ENCODE measurements at places on chromosomes 4 and X.

GRCh38 chr4:84501202-84501503 lies 2.1 kb upstream of the NKX6-1 start:
- DNase-seq: no peak

- no peak for DNase-seq
These were observed 29.8 kb downstream of the SAGE1 start for GRCh38 chrX:135923353-135923752.

DNA sequence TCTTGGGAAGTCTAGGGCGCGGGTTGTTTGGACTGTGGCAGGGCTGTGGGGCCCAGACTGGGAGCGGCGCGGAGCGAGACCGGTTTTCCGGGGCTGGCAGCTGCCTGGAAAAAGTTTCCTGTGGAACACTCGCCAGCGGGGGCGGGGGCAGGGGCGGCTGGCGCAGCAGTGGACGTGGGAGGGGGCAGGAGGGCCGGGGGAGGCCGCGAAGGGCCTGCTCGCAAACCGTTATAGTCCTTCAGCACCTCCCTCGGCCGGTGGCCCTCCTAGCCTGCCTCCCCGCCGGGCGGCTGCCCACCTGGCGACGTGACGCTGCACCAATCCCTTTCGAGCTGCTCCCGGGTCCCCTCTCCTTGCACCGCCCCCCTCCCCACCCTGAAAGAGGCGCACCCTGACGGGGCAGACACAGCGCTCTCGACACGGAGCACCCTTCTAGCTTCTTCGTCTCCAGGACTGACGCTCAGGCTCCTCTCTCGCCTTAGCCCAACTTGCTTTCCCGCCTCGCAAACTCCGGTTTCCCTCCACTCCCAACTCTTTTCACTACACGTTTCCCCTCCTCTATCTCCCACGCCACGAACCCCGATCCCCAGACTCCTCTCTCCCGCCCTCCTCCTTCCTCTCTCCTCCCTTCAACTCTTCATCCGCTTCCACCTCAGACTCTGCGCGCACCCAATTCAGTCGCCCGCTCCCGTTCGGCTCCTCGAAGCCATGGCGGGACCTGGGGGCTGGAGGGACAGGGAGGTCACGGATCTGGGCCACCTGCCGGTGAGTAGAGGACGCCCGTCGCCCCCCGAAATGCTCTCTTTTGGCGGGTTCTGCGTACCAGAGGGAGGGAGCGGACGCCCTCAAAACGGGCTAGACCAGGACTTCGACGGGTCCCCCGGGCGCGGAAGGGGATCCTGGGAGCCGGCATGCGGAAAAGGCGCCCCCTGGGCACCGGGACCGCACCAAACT lies at the start of gene NRK:
NRK (plus strand) TSS at position 402 of the 954 bp plus-strand sequence; CDS start at position 709, 307 bp downstream.
- DNase-seq: no peak

DNA sequence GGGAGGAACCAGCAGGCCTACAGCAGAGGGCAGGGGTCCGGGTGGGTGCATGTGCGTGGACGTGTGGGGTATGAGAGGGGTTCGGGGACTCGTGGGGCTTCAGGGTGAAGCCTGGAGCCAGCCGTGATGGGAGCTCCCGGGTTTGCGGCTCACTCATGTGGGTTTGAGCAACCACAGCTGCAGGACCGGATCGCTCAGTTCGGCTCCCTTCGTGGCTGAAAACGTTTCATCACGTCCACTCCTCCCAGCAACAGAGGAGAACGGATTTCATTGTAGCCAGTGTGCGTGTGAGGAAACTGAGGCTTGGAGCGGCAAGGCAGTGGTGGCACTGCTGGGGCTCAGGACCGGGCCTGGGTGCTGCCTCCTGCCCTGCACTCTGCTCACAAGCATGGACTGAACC lies 10.6 kb downstream of the BGN start:
- DNase-seq: no peak

GRCh38 chr4:120354381-120354780 lies 287.7 kb upstream of the MAD2L1 start:
- DNase-seq: no peak

GRCh38 chr4:28082686-28083390 lies 1222.2 kb downstream of the STIM2 start:
- peak; percentile 57 for DNase-seq

- peak; percentile 28 for DNase-seq
These were observed 118.3 kb upstream of the ETNPPL start for GRCh38 chr4:108881190-108881589.

DNA sequence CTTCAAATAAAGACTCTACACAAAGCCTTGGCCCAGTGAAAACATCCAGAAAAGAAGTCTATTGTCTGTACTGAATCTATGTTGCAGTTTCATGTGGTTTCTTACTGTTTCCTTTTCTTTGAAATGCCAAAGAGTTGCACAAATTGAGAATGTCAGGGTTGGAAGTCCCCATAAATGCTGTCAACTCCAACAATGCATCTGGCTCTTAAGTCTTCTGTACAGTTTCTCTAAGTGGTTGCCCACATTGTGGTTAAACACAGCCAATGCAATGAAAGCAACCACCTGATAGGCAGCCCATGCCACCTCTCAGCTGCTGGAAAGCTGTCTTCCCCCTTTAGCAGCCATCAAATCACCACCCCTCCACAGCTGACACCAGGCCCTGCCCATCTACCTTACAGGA lies 67.2 kb upstream of the C1GALT1C1 start:
- DNase-seq: no peak

- no peak for DNase-seq
These were observed 136.7 kb downstream of the PARM1 start for GRCh38 chr4:75069493-75070074.

GRCh38 chr4:54764476-54764875 lies 106.7 kb downstream of the KIT start:
- DNase-seq: no peak

GRCh38 chr4:93184053-93184452 lies 644.5 kb upstream of the ATOH1 start:
- no peak for DNase-seq

- peak; percentile 42 for DNase-seq
These were observed 76.1 kb downstream of the ARHGAP6 start for GRCh38 chrX:11589641-11590040.

- no peak for DNase-seq
These were observed 52.1 kb downstream of the CFAP299 start for GRCh38 chr4:80387390-80388283.

GRCh38 chrX:720250-720649 lies 89.7 kb downstream of the SHOX start:
- no peak for DNase-seq

DNA sequence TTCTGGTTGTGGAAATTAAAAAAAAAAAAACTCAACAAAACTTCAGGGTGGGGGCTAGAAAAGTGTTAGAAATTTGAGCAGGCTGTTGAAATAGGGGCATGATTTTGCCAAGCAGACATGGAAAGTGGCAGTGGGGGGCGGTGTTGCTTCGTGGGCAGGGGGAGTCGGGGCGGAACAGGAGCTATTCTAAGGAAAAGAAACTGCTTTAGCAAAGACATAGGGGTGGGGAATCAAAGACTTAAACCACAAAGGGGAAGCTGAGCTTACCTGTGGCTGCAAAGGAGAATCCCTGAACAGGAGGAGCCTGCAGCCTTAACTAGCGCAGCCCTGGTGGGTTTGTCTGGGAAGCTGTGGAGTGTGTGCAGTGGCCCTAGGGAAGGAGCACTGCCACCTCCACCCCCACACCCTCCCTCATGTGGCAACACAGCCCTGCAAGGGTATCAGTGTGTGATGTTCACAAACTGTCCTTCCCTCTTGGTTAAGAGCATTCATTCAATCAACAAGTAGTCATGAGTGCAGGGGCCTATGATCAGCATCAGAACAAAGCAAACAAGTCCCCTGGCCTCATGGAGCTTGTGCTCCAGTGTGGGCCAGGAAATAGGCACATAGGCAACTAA lies 20.5 kb downstream of the SEL1L3 start:
- no peak for DNase-seq

DNA sequence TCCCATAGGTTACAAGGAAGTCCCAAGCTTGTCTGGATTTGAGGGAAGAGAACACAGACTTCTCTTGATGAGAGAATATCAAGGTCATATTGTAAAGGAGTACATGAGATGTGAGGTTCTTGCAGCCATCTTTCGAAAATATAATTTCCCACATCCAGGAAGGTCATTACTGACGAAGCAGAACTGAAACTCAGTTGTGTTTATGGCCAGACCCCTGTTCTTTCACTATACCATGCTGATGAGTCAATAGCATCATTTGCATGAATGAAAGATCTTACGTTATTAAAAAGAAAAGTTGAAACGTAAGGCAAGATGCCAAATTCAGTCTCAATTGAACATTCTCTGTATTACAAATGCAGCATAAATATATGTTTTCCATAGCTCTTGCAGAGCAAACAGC lies 14.2 kb upstream of the CCDC149 start:
- no peak for DNase-seq

DNA sequence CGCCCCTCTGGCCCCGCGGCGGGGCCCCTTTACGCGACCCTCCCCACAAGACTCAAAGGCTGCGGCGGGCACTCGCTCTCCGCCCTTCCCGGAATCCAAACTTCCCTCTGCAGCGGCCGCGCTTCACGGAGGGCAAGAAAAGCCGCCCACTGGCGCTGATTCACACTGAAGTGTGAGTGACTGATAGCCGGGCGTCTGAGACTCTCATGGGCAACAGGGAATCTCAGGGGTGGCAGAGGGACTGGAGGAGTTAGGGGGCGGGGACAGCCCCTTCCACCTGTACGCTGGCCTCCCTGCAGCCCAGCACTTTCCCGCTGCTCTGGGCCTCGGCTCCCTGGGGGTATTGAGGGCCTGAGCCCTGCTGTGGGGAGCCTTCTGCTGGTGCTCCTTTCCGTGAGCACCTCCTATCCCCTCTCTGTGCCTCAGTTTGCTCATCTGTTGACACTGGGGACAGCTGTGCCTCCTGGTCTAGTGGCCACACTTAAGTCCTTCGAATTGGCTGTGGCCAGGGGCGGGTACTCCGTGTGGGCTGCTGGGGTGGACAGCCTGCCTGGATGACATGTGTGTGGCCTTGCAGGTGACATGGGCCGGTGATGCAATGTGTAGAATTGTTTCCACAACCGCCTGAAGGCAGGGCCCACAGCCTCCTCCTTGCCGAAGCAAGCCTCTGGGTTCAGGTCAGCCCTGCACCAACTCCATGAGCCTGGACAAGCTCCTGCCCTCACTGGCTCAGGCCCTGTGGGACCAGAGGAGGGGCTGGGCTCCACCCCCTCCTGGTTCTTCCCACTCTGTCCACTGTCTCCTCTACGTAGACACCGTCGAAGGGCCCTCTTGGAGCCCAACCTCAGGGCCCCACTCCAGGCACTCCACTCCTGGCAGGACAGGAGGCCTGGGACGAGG lies 951 bp downstream of the SH3BP2 start:
- DNase-seq: peak; percentile 51

DNA sequence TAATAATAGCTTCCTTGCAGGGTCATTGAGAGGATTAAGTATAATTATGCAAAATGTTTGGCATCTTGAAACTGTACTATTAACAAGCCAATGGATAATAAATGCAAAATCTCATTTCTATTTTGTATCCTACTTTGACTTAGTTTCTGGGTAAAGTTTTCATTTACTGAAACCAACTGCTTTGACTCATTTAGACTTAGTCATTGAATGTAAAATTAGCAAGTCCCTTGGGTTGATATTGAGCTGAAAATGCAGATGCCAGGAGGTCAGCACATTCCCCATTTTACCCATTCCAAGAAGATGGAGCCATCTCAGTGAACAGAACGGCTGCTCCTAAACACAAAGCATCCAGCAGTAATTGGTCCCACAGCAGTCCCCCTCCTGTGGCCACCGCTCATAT lies 74.7 kb upstream of the GATB start:
- peak; percentile 17 for DNase-seq

DNA sequence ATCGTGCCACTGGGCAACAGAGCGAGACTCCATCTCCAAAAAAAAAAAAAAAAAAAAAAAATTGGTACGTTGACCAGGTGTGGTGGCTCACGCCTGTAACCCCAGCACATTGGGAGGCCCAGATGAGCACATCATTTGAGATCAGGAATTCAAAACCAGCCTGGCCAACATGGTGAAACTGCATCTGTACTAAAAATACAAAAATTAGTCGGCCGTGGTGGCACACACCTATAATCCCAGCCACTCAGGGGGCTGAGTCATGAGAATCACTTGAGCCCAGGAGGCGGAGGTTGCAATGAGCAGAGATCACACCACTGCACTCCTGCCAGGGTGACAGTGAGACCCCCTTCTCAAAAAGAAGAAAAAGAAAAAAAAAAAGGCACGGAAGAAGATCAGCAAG lies 24.5 kb downstream of the RBMX start:
- no peak for DNase-seq

- no peak for DNase-seq
These were observed 312.0 kb upstream of the FGF13 start for GRCh38 chrX:139023531-139023930.

- DNase-seq: peak; percentile 76
These were observed 16.7 kb upstream of the RBM41 start for GRCh38 chrX:107135049-107135964.

- peak; percentile 69 for DNase-seq
These were observed 53.4 kb downstream of the PPEF2 start for GRCh38 chr4:75848891-75849290.

DNA sequence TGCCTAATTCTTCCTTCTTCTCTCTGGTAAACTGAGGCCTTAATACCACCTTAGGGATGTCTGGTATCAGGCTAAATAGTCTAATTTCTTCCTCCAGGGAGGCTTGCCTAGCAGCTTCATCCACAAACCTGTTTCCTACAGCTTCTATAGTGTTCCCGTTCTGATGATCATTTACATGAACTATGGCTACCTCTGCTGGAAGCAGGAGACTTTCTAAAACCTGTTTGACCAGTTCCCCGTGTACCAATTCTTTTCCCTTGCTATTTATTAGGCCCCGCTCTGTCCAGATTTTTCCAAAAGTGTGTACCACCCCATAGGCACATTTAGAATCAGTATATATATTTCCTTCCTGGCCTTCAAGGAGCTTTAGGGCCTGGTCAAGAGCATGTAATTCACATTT lies 5.8 kb upstream of the USP38 start:
- no peak for DNase-seq

GRCh38 chr4:164212134-164212533 lies 541.8 kb upstream of the SMIM31 start:
- DNase-seq: peak; percentile 20

DNA sequence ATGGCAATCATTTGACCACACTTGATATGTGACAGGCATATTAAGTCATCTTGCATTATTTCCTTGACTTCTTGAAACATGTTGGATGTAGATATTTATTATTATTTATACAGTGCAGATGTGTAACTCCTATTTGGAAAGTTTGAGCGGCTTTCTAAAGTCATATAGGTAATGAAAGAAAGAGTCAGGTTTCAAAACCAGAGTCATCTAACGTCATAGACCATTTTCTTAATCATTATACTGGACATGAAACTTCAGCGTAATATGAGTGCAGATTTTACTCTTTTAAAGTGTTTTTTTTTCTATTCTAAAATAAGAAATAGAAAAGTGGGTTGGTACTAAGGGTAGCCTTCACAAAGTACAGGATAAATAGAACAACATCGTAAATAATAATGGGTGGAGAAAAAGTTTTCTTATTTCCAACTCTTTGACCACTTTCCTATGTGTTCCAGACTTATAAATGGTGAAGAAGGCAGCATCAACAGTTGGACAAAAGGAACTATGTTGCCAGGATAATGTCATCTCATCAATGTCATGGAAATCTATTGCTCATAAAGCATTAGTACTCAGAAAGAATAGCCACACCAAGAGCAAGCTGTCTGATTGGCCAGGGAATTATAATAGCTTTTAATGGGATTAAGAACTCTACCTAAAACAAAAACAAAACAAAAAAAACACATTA lies 108.0 kb upstream of the PCDH18 start:
- DNase-seq: no peak
